Ureter (tissue), 1 donor: ENCODE measurements at places on chromosomes 7 and 10.
A peak's percentile ranks its signal among the peaks of the same experiment; 100 is the strongest.

- DNase-seq: no peak
Measured at GRCh38 chr10:1171586-1171985, 115.4 kb downstream of the WDR37 start.

DNA sequence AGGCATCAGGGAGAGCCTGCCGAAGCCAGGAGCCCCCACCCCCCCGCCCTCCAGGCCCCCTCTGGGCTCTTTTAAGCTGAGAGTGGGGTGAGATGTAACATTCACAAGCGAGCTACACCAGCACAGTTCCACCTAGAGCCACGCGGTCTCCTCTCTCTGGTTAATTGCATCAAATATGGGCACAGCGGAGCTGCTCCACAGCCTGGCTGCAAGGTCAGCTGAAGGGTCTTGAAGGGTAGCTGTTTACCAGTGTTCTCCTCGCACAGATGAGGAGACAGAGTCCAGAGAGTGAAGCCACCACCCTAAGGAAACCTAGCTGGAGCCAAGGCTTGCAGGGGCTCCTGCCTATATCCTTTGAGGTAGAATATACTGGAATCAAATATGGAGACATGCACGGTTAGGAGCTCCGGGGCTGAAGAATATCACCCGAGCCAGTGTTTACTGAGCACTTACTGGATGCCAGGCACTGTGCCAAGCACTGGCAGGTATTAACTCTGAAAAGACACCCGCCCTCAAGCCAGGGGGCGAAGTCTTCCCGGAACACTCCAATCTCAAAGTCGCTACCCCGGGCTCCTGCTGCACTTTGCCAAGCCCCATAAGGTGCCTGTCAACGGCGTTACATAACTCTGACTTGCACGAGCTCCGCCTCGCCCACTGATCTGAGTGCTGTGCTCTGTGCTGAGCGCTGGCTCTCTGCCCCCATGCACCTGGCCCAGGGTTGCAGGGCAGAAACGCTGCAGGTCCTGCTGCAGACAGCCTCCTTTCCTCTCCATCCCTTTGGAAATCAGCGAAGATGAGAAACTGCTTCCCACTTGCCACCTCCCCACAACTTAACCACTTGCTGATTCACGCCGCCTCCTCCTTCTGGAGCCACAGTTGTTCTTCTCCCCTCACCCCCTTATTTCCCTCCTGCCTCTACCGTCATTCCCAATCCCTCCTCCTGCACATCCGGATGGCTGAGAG lies 5.4 kb downstream of the CHST15 start:
- DNase-seq: no peak

DNA sequence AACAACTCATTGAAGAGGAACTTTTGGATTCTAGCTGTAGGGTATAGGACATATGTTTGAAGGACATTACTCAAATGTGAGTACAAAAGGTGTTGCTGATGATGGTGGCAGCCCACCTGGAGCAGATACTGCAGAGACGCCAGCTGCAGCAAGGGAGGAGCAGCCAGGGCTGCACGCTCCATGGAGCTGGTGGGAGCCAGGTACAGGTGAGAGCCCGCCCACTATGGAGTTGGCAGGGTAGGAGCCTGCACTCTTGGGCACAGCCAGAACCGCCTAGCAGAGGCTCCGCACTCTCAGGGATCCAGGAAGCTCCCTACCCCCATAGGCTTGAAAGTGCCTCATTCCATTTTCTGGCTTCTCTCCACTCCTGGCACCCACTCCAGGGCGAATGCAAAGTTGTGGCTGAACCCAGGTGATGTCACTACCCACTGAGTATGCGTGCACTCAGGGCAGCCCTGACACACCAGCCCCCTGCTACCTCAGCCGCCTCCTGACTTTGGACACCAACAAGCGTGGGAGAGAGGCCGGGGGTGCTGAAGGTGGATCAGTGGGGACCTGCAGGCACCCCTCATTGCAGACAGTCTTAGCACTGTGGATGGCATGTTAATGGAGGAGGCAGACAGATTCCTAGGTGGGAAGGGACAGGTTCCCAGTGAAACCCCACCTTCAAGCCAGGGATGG lies 761.1 kb downstream of the IPMK start:
- DNase-seq: no peak

DNA sequence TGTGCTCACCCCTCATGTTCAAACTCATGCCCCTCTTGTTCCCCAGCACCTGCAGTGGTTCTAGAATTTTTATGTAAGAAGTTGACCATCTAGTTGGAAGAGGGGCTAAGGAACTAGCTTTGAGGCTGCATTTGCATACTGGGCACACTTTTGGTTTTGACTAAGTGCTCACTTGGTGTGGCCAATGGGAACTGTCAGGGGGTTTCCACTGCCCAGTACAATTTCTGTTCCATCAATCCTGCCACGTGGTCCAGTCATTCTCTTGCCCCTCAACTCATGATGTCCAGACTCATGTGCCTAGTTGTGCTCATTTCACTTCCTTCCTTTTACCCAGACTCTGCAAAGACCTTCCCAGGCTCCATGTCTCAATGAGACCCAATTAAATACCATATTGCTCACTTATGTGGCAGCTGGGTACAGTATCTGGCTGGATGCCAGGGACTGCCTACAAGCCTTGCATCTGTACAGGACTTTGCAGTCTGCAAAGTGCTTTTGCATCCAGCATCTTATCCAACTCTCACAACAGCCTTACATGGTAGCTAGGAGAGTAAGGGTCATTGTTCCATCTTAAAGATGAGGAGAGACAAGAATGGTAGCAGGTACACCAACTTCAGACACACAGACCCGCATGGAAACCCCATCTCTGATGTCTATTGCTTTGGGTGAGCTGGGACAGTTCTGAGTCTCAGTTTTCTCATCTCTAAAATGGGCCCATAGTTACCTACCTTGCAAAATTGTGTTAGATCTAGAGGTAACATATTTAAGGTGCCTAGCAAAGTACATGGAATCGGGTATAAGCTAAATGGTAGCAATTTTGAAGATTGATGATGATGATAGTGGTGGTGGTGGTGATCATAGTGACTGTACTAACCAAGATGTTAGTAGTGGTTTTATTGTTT lies 30.1 kb upstream of the KCNMA1 start:
- DNase-seq: peak; percentile 24

DNA sequence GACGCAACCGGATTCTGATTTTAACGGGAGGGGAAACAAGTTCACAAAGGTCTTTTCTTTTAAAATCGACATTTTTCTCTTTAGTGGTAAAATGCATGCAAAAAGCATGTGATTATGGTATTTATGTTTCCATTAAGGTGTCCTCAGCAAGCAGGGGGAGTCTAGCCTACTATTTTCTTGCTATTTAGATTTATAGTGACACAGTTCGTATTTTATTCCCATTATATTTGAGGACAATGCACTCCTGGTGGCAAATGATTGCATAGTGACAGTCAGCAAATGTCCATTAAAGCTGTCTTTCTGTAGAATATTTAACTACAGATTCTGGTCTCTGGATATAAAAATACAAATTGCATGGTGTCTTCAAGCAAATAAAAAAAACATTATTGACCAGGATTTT lies 554.2 kb downstream of the PARD3 start:
- no peak for DNase-seq

GRCh38 chr7:7099584-7100014 lies 82.7 kb upstream of the C1GALT1 start:
- peak; percentile 74 for DNase-seq

DNA sequence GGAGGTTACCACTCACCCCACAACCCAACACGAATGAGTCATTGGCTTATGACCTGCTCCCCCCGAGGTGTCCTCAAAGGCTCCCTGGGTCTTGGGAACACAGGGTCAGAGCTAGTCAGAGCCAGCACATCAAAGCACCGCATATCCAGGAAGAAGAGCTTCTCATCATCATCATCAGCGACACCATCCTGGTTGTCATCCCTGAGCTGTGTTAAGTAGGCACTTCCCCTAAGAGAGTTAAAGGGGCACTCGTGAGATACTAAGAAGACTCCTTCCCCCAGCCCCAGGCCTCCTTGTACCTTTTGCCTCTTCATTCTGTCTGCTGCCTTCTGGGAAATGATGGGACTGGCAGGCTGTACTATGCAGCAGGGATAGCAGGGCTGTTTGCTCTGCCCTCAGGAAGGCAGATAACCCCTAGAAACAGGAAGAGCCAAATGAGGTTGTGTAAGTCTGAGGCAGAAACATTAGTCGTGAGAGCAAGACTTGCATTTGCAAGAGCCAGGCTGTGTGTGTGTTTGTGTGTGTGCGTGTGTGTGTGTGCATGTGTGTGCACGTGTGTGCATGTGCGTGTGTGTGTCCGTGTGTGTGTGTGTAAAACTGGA lies 11.1 kb upstream of the CPA1 start:
- DNase-seq: no peak

DNA sequence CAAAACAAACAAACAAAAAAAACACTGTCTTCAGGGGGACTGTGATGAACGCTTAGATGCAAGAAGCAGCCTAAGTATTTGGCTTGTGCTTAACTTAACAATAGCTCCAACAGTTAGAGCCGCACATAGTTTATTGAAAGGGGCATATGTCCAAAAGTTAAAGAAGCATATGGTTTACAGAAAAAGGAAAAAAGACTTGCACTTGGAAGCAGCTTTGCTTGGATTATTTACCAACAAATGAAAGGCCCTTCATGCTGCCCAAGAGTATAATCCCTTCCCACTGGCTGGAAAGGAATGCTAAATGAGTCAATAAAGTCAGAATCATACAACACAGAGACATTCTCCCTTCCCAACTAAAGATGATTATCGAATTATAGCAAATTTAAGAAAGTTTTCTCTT lies 77.9 kb downstream of the GLI3 start:
- DNase-seq: no peak

DNA sequence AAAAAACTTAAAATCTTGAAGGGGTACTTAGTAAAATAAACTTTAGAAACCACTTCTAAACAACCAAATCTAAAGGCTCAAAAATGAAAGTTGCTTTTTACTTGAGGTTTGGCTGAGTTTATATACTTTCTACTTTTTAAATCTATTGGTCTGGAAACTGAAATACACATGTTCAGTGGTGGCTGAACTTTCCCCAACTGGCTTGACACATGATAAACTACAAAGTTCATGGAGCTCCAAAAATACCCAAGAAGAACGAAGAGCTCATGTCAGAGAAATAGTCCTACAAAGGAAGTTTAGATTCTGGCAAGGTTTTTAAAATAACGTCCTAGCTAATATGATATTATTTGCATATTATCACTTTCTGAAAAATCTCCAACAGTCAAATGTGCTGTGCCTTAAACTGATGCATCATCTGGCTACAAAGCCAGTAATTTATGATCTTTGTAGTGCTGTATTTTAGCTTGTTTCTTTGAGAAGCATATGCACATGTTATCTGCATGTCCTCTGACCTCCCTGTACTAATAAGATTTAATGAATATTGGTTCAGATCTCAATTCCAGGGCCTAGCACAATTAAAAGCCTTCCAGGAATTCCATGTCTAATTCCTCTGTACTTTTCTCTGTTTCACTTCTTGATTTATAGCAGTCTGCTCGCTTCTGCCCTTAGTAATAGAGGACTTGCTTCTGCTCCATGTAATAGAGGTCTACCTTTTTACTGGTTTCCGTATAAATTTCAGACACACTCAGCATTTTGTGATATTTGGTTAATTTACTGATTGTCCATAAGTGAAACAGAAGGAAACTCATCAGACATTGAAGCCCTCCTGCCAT lies 28.2 kb downstream of the SEMA3C start:
- no peak for DNase-seq

- DNase-seq: no peak
Measured at GRCh38 chr10:27944005-27944404, 54.9 kb downstream of the ODAD2 start.

- DNase-seq: no peak
Measured at GRCh38 chr10:133418289-133418993, 6.0 kb downstream of the SPRN start.

- DNase-seq: no peak
Measured at GRCh38 chr10:22244001-22244400, 26.2 kb upstream of the EBLN1 start.
